Activated T-cell treated with anti-CD3 and anti-CD28 coated beads, Interleukin-2, amount 50 U/mL, for 24 hours (primary cell): ENCODE measurements at places on chromosomes 11 and 22.

DNA sequence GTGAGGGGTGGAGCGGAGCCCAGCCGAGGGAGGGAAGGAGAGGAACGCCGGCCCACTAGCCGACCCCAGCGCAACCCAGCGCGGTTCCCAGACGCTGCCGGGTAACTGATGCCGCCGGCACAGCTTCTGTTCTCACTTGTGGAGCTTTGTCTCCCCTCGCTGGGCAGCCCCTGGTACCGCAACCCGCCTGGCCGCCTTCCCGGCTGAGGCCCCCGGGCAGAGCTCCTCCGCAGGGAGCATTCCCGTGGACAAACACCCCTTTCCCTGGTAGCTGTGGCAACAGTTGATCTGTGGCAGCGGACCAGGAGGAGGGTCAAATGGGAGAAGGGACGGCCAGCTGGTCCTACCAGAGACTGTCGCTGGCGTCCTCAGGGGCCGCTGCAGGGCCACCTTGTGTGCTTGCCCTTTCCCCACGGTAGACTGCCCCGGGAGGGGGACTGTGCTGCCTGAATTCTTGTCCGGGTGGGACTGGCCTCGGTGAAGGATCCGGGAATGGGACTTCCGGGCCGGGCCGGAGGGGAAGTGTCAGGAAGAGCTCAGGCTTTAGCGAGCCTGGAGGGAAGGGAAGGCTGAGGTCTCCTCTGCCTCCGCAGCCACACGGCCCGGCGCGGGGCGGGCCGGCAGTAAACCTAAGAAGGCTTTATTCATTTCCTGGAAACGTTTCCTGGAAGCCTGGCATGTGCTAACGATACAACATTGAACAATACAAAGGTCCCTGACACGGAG is 468.0 kb downstream of the OPCML start:
- peak; percentile 32 for DNase-seq

GRCh38 chr22:19800761-19801244 is 40.2 kb downstream of the TBX1 start:
- DNase-seq, result no peak

DNA sequence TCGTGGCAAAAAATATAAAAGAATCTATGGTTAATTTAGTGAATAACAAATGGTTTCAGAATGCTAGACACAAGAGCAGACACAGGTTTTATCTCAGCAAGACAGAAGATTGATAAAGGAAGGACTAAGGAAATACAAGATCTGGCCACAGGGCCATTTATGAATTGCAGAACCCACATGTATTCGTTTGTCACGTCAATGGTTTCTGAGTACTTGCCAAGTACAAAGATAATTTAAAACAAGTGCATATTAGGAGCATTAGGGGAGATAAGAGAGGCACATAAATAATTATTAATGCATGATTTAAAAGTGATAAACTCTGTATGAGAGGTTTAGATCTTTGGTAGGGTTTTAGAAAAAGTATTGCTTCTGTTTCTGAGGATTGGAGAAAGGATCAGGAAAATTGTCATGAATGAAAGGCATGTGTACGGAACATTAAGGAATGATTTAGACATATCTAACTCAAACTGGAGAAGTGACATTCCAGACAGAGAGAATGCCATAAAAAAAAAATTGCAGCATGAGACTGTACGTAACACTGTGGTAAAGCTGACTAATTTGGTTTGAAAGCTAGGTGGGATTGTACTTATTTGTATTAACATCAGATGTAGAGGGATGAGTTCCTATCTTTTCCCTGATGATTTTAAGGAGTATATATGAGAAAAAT is 727.1 kb downstream of the NELL1 start:
- DNase-seq, result no peak

DNA sequence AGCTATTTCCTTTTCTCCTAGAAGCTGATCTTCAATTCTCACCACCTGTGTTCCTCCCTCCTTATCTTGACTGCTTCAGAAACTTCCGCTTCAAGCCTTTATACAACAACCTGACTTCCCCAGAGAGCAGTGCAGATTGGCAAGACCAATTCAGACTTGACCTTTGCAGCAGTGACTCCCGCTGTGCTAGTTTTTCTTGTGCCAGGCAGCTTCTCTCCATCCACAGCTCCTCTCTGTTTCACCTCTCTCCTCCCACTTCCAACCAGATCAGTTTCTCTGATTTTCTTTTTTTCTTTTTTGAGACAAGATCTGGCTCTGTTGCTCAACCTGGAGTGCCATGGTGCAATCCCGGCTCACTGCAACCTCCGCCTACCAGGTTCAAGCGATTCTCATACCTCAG is 74.3 kb downstream of the GRAMD1B start:
- no peak for DNase-seq

GRCh38 chr22:38631724-38632123 is 24.5 kb downstream of the FAM227A start:
- DNase-seq, result no peak

DNA sequence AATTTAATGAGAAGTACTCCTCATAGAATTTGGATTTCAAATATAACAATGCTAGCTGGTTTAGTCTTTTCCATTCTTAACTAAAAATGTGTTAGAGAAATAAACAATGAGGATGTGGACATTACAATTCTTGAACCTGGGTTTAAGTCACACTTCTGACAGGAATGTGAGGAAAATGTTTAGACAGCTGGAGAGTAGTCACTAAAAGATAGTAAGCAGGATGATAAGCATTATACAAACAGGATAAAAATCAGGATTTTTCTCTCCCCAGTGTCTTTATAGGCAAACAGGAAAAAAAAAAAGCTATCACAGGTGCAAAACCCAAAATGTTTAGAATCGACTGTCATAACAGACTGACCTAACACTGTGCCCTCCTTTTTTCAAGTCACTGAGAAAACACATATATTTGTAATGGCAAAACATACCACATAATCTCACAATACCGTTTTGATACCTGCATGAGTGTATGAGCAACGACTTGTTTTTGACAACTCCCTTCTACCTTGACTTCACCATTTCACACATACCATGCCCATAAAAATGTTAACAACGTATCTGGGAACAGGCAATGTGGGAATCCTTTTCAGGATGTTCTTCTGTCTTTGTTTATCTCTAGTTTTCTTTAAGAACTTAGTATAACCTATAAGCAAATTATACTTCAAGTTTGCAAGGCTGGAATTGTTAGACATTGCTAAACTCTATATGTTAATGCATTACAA is 242.0 kb downstream of the SBF2 start:
- DNase-seq, result no peak

- no peak for DNase-seq
These were observed 156.7 kb upstream of the KIRREL3 start for GRCh38 chr11:127157225-127157624.

GRCh38 chr11:25317216-25317615 is 820.4 kb downstream of the LUZP2 start:
- DNase-seq, result no peak

DNA sequence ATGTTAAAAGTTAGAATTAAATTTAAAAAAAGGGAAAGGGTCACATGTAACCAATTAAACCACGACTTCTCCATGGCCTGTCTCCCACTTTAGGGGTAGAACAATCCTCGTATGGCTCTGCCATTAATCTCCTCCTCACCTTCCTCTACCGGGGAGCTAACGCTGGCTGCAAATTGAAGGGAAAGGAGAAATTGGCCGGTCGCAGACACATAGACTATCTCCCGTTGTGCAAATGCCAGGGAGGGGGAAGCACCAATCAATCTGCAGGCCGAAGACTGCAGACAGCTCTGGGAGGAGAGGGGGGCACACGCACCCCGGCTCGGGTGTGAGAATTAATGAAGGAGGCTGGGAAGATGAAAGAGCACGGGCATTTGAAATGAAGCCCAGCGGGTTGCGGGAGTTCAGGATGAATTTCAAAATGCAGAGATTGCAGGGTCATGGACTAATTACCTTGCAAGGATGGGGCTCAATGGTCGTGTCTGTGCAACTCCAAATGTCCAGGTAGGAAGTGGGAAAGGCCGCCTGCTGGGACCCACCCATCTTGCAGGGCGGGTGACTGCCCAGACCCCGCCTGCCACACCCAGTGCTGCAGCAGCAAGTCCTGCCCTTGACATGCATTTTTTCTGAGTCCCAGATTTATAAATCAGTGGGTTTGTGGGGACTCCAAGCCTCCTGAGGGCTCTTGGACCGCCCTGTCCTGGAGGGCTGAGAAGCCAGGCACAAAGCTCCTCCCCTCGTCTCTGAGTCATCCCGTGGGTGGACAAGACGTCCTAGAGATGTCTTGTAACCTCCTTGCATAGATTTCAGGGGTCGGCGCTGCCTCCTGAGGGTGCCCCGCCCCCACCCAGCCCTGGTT is 534.2 kb downstream of the TBC1D22A start:
- no peak for DNase-seq

GRCh38 chr11:105673089-105673488 is 63.2 kb downstream of the GRIA4 start:
- DNase-seq, result no peak

- DNase-seq, result no peak
These were observed at the start of gene TAGLN for GRCh38 chr11:117199053-117199915. TAGLN (plus strand) TSS chr11:117199370; CDS start chr11:117203014, 3,644 bp downstream.
